ENCODE measurements at places on chromosomes 5 and 9. TPM values are rescaled to one million over a fixed set of nuclear protein-coding genes. Genes with fewer than 3 reads are reported as not detected.

The TRAF1 gene
- total RNA-seq = 2.1 TPM

The ACOT12 gene
- total RNA-seq = not detected

The CKMT2 gene
- total RNA-seq = 1,804 TPM

The CCDC69 gene
- 181 TPM for total RNA-seq

The C8G gene
- total RNA-seq = 1.3 TPM

The CAMK2A gene
- 17.0 TPM for total RNA-seq

The FBLL1 gene
- total RNA-seq = not detected

The TLR4 gene
- 16.8 TPM for total RNA-seq

The C9orf153 gene
- not detected for total RNA-seq

The SPINK7 gene
- not detected for total RNA-seq

The ARHGEF28 gene
- 1.9 TPM for total RNA-seq

The KCNV2 gene
- total RNA-seq = not detected

The FKTN gene
- 6.5 TPM for total RNA-seq

The PFN3 gene
- not detected for total RNA-seq

The CPEB4 gene
- total RNA-seq = 116 TPM

The CSF2 gene
- total RNA-seq = not detected

The ANKRD18A gene
- total RNA-seq = 2.9 TPM

The CTNNA1 gene
- 322 TPM for total RNA-seq

The PCDHB6 gene
- 0.51 TPM for total RNA-seq

The TERT gene
- not detected for total RNA-seq

The CD274 gene
- total RNA-seq = 12.0 TPM

The PGM5 gene
- 151 TPM for total RNA-seq

The RCL1 gene
- total RNA-seq = 5.0 TPM

The FOXD4L5 gene
- not detected for total RNA-seq

The TBC1D9B gene
- 37.1 TPM for total RNA-seq

The MGAT1 gene
- total RNA-seq = 76.0 TPM

The INSL4 gene
- not detected for total RNA-seq

The PRR7 gene
- 1.4 TPM for total RNA-seq

The CCL27 gene
- not detected for total RNA-seq

The ST8SIA4 gene
- total RNA-seq = 3.4 TPM

The MAPKAP1 gene
- total RNA-seq = 122 TPM

The NME5 gene
- 3.9 TPM for total RNA-seq

The NIPAL4 gene
- total RNA-seq = not detected

The CAAP1 gene
- total RNA-seq = 7.3 TPM

The IL13 gene
- total RNA-seq = not detected

The TMED9 gene
- 75.3 TPM for total RNA-seq

The PARP8 gene
- 7.7 TPM for total RNA-seq

The CCNO gene
- total RNA-seq = not detected

The CENPH gene
- 3.6 TPM for total RNA-seq

The ZNF300 gene
- 0.76 TPM for total RNA-seq

The PMPCA gene
- 71.8 TPM for total RNA-seq

The PCDHGB2 gene
- 8.3 TPM for total RNA-seq

The CAVIN4 gene
- 79.3 TPM for total RNA-seq

Measured in Right ventricle myocardium inferior (tissue), 1 donor.